ENCODE measurements at places on chromosomes 1 and 21.
A peak's percentile ranks its signal among the peaks of the same experiment; 100 is the strongest.

- DNase-seq = peak; percentile 96
Observed at GRCh38 chr1:21491488-21492355, 17.5 kb upstream of the ALPL start.

GRCh38 chr1:116847688-116848531 lies 61.8 kb upstream of the PTGFRN start:
- DNase-seq = no peak

- no peak for DNase-seq
Observed at GRCh38 chr1:174799136-174799479, 200.6 kb upstream of the CACYBP start.

DNA sequence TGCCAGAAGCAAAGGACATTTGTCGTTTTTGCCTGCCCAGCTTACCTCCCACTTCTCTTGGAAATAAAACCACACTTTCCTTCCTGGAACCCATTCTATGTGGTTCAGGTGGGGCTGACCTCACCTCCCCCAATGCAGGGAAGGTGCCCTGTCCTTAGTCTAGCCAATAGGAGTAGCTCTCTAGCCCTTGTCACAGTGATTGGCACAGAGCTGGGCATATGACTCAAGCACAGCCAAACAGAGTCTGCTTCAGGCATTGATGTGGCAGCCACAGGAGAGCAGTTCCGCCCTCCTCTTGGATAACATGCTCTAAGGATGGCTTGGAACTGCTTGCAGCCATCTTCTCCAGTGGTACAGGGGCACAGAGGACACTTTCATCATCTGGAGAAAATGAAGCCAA lies 134.0 kb downstream of the LRIG2 start:
- no peak for DNase-seq

GRCh38 chr1:18045203-18045602 lies 62.4 kb upstream of the IGSF21 start:
- DNase-seq = no peak

GRCh38 chr1:168081373-168082007 lies 55.2 kb downstream of the GPR161 start:
- DNase-seq = no peak

DNA sequence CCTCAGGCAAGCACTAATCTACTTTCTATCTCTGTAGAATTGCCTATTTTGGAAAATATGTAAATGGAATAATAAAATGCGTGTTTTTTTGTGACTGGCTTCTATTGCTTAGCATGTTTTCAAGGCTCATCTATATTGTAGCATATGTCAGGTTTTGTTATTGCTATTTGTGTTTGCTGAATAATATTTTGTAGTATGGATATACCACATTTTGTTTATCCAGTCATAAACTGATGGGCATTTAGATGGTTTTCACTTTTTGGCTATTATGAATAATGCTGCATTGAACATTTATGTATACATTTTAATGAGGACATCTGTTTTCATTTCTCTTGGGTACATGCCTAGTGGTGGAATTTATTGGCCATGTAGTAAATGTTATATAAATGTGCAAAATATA lies 183.3 kb upstream of the ZP4 start:
- DNase-seq = no peak

DNA sequence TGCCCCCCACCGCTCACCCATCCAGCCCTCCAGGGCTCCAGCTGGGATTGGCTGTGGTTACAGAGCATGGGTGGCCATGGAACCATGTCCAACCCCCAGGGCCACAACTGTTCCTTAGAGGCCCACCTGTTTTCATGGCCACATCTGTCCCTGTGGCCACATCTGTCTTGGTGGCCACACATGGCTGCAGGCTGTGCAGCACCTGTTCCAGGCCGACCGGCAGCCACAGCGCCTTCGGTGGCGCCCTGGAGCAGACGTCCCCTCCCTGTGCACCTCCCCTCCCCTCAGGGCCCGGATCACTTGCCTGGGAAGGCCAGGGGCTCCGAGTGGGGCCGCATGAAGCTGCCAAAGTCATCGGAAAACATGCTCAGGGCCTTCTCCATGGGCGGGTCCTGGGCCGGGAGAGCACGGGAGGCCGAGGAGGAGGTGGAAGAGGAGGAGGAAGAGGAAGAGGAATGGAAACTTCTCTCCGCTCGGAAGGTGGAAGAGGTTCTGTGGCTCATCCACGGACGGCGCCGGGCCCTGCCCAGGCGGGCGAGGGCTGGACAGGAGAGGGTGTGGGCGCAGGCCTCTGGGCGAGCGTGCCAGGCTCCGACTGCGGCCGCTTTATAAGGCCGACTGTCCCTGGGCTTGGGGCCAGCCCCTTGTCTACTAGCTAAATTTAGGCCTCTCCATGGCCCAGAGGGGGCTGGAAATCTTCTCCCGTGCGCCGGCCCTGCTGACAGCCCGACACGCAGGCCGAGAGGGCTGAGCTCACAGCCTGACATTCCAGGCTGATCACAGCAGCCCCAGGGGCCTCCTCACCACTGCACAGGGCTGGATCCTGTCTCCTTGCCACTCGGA lies at the start of gene HSPB7:
TSS of gene HSPB7 (minus strand) at position 583 of the 843 bp plus-strand sequence. CDS start at position 503, 80 bp downstream.
- no peak for DNase-seq

- DNase-seq = no peak
Observed at GRCh38 chr1:33930346-33931110, 66.6 kb downstream of the HMGB4 start.

DNA sequence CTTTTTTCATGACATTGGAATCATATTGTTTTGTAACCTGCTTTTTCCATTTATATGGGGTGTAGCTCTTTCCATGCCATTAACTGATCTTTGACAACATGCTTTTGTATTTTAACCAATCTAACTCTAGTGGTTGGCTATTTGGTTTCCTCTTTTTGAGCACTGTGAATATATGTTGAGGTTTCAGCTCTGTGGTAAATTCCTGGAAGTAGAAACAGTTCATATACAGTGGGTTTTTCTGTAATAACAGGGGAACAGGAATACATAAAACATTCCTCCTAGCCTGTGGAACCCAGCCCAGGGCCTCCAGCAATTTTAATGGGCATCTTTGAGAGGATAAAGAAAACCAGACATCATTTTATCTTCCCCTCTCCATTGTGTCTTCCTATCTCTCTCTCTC lies 17.4 kb downstream of the AZIN2 start:
- no peak for DNase-seq

- DNase-seq = no peak
Observed at GRCh38 chr1:222967466-222968240, 152.8 kb downstream of the DISP1 start.

- DNase-seq = no peak
Observed at GRCh38 chr1:162502077-162502476, 4.5 kb downstream of the UHMK1 start.

GRCh38 chr1:28370239-28371009 lies 884 bp downstream of the PHACTR4 start:
- peak; percentile 16 for DNase-seq

DNA sequence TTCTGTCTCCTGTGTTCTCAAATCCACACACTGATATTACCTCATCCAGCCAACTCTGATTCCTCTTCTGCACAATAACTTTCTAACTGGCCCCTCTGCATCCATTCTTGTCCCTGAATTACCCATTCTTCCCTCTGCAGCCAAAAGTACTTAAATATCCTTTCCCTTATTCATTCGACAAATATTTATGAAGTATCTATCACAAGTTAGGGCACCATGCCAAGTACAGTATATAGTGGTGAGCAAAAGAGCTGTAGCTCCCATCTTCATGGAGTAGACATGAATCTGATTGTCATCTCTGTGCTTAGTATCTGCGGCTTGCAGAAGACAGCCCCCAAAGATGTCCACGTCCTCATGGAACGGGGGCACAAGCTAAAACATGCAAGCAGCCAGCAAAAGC lies 316.8 kb downstream of the SETD4 start:
- DNase-seq = no peak

GRCh38 chr1:66313429-66313828 lies 220.5 kb upstream of the SGIP1 start:
- no peak for DNase-seq

DNA sequence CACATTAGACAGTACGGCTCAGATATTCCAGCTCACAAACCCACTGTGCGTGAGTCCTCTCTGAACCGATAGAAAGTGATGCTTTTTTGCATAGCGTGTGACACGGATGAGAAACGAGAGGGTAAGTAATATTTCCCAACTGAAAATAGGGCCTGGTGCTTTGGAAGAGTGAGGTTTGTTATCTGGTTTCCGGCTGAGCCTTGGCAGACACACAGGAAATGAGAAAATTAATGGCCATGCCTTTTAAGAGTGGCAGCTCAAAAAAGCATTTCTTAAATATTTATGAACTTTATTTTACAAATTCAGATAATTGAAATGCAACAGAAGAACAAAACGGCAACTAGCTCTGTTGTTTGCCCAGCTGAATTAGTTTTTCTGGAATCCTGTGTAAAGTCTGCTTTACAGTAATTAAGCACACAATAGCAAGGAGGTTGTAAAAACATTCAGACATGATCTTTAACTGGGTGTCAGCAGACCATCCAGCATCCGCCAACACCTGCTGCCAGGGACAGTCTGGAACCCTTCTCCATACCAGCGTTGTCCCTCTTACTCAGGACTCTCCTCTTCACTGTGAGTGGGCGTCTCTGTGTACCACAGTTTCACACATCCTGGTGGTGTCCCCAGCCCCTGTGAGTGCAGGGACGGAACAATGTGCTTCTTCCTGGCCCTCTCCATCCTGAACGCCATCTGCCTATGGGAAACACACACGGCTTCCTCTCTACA lies 155.4 kb downstream of the PGBD5 start:
- peak; percentile 48 for DNase-seq

- peak; percentile 17 for DNase-seq
Observed at GRCh38 chr1:38026592-38027200, 14.2 kb downstream of the UTP11 start.

DNA sequence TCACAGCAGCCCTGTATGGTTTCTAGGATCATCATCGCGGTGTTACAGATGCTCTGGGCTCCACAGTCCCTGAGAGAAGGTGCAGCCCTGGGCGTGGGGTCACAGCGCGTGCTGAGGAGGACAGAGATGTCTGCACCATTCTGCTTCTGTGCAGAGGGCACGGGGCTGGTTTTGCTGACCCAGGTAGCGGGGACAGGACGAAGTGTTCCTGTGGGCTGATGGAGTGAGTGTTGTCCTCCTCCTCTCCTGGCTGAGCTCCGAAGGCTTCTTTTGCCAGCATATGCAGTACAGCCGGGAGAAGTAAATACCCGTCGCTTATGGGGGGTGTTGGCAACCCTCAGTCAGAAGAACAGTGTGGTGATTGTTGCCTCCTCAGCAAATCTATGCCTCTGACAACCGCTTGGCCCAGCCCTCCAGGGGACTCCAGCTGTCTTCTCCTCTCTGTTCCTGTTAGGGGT lies 101.5 kb downstream of the DDX20 start:
- DNase-seq = no peak

- DNase-seq = no peak
Observed at GRCh38 chr1:8992936-8993687, 33.1 kb downstream of the SLC2A7 start.

GRCh38 chr1:154913273-154913672 lies 23.2 kb downstream of the PMVK start:
- DNase-seq = no peak

- DNase-seq = peak; percentile 88
Observed at GRCh38 chr1:51990478-51990965, at the start of gene RAB3B. Gene RAB3B, minus strand, starts transcription at chr1:51990700. Its CDS starts 13,583 bp downstream, at chr1:51977117.

- DNase-seq = no peak
Observed at GRCh38 chr1:235296729-235297128, 31.2 kb downstream of the ARID4B start.

GRCh38 chr21:23951251-23951650 lies 1656.0 kb downstream of the MRPL39 start:
- no peak for DNase-seq

- DNase-seq = no peak
Observed at GRCh38 chr1:110280126-110280525, 59.1 kb upstream of the RBM15 start.

Data from NCI-H1436 (cell line).